Hypothalamus (tissue), 51 donors: ENCODE measurements at places on chromosomes 13 and 19.

DNA sequence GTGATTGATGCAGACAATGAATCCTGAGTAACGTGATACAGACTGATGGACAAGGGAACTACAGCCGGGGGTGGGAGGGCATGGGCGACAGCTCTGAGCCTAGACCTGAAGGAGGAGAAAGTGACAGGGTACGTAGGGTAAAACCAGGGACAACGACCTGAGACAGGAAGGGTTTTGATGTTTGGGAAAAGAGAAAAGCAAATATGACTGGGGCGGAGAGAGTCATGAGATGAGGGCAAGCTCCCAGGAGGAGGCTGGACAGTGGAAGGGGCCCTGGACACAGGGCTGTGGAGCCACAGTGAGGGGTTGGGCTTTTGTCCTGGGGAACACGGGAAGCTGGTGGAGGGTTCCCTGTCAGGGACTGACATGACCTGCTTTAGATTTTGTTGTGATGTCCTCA, 34.2 kb downstream of the ZNF611 start:
- no peak for DNase-seq

DNA sequence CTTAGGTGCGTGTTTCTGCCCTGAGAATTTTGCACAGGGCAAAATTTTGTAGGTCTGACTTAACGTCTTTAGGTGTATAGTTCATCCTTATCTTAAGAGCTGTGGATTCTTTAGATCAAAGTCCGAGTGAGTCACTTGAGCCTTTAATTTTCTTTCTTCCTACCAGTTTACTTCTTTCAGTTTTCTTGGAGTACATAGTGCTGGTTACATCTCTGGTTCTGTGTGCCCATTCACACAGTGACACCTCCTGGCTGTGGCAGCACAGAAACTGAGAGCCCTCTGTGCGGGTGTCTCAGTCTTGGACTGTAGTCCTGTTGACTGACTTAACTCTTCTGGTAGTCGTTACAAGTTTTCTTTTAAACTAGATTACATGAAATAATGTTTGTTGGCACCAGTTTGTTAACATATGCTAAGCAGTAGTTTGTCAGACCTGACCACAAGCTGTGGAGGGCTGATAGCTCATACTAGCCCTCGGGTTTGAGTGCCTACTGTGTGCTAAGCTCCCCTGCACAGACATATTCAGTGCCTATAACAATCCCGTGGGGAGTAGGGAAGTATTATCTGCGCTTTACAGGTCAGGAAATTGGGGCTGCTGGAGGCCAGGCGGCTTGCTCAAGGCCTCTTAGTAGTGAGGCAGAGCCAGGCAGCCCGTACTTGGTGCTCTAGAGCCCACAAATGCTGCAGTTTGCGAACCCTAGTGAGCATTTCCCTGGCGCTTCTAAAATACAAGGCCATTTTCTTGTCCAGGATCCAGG, 1.6 kb downstream of the GATAD2A start:
- peak; percentile 47 for DNase-seq

DNA sequence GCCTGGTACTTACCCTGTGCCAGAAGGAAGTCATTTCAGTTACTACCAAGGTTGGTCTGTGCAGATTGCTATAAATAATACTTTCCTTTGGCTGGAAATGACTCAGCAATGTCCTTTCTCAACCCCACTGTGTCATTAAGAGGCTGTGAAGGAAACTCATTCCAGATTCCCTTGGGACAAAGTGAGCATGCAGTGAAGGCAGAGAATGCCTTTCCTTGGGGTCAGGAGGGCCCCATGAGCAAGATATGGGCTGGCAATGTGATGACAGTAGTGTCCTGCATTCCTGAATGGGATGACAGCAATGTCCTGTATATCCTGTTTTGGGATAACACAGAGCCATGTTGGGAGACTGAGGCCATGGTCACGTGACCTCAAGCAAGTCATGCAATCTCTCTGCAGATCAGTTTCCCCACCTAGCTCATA, 213.1 kb upstream of the TMTC4 start:
- no peak for DNase-seq

- DNase-seq = no peak
These were observed 2.9 kb upstream of the C13orf42 start for GRCh38 chr13:51113969-51114368.

DNA sequence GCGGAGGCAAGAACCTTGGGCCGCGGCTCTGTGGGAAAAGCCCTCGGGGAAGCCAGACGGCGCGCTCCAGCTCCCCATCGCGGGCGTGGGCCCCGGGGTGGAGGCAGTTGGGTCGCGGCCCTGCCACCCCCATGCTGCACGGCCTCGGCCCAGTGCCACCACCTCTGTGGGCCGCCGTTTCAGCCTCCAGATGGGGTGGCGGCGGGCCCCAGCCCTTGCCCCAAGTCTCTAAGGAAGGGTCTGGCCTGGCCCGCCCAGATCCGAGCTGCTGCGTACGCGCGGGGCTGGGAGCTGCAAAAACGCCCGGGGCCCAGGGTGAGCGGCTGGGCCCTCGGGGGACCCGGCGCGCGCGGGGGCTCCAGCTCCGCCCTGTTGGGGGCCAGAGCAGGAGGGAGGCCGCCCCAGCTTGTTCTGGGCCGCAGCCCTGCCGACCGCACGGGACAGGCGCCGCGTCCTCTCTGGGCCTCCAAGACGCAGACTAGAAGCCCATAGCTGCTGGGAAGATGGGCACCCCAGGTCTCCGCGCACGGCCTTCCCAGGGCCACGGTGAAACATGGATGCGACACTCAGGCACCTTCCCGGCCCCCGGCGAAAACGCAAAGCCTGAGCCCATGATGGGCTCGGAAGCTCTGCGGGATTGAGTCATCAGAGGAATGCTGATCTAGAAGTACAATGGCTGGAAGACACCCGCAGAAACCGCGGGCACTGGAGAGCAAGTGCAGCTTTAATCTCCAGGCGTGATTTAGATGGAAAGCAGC, 110.1 kb downstream of the KCTD15 start:
- no peak for DNase-seq

GRCh38 chr13:88068975-88069374, 397.8 kb downstream of the SLITRK5 start:
- no peak for DNase-seq

GRCh38 chr19:34403784-34404108, 453 bp upstream of the PDCD2L start:
- DNase-seq = no peak

DNA sequence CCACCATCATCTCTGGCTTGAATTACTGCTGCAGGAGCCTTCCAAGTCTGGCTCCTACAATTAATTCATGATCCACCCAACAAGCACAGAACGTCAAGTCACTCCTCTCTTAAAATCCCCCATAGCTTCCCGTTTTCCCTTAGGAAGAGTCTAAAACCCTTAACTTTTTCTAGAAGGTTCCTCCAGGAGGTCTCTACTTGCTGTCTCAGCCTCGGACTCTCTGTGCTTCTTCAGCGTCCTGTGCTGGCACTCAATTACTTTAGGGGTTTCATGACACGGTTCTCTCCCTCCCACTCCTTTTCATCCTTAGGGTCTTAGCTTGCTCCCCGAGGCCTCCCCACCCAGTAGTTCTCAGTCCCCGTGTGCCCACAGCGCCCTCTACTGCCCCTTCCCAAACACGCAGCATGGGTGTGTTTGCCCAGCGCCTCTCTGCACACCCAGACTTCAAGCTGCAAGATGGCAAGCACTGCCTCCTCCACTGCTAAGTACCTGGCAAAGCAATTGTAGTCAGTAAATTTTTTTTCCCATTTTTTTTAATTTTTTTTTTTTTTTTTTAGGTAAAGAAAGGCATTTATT, 25.8 kb upstream of the MAP3K10 start:
- DNase-seq = peak; percentile 46

DNA sequence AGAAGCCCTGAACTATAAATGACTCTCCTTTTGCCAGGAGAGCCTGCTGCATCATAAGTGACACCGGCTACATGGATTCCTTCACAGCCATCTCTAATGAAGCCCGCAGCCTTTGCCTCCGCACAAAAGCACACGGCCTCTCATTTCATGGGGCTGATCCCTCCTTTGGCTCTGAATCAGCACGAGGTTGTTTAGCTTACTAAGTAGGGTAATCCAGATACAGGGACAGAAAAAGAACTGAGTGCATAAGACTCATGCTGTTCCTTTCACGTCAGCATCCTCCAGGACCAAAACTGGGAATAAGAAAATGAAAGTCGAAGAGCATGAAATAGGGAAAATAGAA, 136.3 kb downstream of the DCT start:
- DNase-seq = no peak

GRCh38 chr19:2291185-2291751, 9.3 kb upstream of the PEAK3 start:
- peak; percentile 24 for DNase-seq

DNA sequence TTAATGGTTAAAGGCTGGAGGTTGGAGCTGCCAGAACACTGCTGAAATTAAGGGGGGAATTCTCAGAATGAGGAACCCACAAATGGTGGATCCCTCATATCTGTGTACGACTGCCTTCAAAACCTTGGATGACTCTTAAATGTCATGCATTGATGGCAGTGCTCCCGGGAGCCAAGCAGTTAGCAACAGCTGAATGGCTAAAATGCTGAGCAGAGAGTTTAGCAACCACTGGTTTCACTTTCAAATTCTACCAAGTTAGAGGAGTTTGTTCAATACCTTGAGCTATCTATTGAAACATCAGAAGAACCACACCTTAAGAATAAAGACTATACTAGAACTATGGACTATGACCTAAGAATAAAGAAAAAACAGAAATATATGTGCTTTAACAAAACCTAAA, 41.4 kb downstream of the UQCRFS1 start:
- no peak for DNase-seq

GRCh38 chr13:99873832-99874430, 97.6 kb downstream of the ZIC5 start:
- DNase-seq = no peak

DNA sequence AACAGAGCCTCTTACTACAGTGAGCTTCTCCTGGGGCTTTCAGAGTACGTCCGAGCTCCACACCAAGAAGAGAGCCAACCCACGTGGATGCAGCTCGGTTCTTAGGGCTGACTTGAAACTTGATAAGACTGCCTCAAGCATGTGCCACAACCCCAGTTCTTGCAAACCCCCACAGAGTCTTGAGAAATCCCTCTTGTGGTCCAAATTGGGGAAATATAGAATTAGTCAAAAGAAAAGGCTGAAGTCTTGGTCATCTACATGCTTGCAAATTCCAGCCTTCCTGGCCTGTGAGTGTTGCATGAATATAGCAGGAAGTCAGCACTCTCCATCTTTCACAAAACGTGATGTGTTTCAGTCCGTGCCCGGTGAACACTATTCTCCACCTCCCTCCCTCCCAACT, 95.2 kb downstream of the GGACT start:
- DNase-seq = no peak

DNA sequence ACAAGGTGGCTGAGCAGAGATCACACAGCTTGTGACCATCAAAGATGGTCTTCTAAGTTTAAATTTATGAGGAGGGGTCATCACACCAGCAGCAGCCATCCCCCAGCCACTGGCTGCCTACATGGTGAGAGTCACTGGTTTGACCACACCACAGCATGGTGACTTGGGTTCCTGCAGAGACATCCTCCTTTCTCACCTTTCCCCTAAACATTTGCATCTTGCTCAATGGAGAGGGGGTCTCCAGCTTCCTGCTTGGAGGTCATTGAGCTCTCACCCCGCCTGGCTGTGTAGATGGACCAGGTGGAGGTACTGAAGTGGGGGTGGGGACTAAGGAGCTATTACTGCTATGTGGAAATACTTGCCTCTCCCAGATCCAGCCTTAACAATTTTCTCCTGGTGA, 247.6 kb upstream of the ARGLU1 start:
- DNase-seq = no peak

- no peak for DNase-seq
These were observed 4.9 kb downstream of the THOP1 start for GRCh38 chr19:2790194-2790556.

DNA sequence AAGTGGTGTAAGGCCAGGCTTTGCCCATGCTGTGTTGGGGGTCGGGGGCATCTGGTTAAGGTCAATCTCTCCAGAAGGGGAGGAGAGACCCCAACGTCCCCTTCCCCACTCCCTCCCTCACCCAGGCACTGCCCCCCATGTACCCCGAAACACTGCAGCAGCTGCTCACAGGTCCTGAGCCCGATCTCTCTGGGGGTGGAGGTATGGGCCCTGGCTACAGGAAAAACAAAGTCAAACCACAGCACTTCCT, 10.2 kb downstream of the CAPN12 start:
- no peak for DNase-seq

DNA sequence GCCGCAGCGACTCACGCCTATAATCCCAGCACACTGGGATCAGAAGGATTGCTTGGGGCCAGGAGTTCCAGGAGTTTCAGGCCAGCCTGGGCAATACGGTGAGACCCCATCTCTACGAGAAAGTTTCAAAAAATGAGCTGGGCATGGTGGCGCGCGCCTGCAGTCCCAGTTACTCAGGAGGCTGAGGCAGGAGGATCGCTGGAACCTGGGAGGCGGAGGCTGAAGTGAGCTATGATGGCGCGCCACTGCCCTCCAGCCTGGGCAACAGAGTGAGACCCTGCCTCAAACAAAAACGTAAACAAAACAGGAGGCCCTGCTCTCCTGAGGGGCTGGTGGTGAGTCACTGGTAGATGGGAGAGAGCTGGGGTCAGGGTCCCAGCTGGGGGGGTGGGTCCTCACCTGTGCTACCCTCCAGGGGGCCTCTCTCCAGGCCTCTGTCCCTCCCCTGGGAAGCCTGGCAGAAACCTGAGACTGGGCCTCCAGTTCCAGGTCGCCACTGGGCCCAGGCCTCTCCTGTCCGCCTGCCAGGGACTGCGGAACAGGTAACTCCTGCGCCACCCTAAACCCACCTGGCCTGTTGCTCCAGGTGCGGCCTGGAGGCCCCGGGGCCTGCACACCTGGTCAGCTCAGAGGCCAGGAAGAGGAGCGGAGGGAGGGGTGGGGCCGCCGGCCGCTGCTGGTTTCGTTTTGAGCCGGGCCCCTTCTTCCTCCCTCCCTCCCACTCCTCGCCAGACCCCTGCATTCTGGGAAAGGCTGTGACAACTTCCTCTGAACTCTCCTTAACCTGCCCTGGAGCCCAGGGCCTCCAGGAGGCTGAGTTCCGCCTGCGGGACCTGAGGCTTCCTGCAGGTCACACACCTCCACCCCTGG, 17.2 kb upstream of the ZBTB7A start:
- no peak for DNase-seq

GRCh38 chr13:26993780-26994179, 177.8 kb downstream of the USP12 start:
- DNase-seq = no peak

GRCh38 chr13:59671881-59672280, 491.8 kb downstream of the DIAPH3 start:
- no peak for DNase-seq

DNA sequence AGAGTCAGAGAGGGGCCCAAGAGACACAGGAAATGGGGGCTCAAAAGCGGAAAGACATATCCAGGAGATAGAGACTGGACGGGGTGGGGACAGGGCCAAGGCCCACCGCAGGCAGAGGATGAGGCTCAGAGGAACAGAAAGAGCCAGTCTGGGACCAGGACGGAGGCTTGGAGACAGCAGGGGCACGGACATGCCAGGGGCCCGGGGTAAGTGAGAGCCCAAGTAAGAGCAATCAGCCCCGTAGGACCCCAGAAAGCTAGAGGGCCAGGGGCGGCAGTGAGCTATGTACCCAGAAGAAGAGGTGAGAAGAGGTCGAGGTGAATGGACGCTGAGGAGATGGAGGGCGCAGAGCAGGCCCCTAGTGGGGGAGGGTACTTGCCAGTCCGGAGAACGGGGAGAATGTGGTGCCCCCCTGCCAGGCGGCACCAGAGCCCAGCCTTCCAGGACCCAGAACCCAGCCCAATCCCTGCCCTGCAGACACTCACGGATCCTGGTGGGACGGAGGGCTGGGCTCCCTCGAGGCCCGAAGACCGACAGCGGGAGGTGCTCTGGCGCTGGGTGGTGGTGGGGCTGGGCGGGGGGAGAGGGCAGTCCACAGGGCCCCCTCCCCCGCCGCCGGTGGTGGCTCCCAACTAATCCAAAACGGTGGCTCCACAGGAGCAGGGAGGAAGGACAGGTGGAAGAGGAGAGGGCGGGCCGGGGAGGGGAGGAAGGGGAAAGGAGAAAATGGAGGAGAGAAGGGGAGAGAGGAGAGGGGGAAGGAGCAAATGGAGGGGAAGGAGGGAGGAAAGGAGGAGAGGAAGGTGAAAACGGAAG, 1.0 kb downstream of the GRIK5 start:
- no peak for DNase-seq
